Activated naive CD4-positive, alpha-beta T cell treated with anti-CD3 and anti-CD28 coated beads, Interleukin-2, amount 50 U/mL, for 16 hours (primary cell): ENCODE measurements at places on chromosomes 5 and 9.

- DNase-seq = no peak
These were observed 604.4 kb downstream of the CCDC171 start for GRCh38 chr9:16157216-16157615.

GRCh38 chr5:125891061-125891725 is 532.0 kb upstream of the GRAMD2B start:
- DNase-seq = no peak

GRCh38 chr5:138708791-138709190 is 44.4 kb upstream of the CTNNA1 start:
- DNase-seq = no peak

DNA sequence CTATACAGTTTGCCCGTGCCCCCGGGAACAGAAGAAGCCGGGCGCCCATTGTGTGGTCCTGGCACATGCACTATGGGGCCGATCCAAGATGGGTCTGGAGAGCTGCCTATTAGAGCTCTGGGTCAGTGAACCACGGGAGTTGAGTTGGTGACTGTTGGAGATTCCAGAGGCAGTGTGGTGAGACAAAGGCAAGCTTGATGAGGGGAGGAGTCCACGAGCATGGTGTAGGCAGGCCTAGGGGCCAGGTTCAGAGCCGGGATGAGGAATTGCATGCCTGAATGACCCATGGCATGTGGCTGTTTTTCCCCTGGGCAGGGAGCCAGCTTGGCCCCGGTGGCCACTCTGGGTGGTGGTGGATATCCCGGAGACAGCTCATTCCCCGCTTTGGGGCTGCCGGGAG is 84.4 kb upstream of the STC2 start:
- no peak for DNase-seq

DNA sequence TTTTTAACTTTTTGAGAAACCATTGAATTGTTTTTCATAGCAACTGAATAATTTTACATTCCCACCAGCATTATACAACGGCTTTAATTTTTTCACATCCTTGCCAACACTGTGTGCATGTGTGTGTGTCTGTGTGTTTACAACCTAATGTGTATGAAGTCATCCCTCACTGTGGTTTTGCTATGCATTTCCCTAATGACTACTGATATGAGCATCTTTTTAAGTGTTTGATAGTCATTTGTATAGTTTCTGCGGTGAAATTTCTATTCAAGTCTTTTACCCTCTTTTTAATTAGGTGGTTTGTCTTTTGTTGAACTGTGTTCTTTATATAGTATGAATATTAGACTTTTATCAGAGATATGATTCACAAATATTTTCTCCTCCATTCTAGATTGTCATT is 263.1 kb upstream of the COX7C start:
- DNase-seq = no peak

DNA sequence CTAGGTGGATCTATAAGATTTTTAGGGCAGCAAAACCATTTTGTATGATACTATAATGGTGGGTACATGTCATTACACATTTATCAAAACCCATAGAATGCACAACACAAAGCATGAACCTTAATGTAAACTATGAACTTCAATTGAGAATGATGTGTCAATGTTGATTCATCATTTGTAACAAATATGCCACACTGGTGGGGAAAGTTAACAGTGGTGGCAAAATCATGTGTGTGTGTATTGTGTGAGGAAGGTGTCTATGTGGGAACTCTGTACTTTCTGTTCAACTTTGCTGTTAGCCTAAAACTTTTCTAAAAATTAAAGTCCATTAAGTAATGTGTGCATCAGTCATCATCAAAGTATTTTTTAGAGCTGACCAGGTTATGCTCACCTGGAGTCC is 38.9 kb downstream of the HAVCR1 start:
- DNase-seq = no peak

GRCh38 chr9:131405428-131405827 is 11.5 kb downstream of the PRRC2B start:
- DNase-seq = no peak

- no peak for DNase-seq
These were observed 27.4 kb downstream of the BARHL1 start for GRCh38 chr9:132609829-132610228.

GRCh38 chr5:54556141-54556540 is 38.6 kb downstream of the SNX18 start:
- no peak for DNase-seq

- DNase-seq = no peak
These were observed 28.4 kb downstream of the MTX3 start for GRCh38 chr5:79962575-79963222.

- no peak for DNase-seq
These were observed 169.1 kb upstream of the MAST4 start for GRCh38 chr5:66427139-66427442.

DNA sequence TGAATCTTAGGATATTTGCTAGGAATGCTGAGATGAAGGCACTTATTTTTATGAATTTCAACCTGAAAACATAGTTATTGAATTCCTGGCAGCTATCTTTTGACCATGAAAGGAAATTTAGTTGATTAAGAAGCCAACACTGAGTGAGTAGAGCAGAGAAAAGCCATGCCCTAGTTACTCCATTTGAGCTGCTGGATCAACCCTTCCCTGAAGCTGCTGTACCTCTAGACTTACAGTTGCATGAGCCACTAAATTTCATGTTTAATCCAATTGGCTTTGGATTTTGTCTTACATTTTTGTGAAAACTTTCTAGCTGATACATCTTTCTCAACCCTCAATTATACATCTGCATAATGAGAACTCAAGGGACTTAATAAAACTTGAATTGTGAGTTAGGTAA is 54.6 kb downstream of the CDC42SE2 start:
- no peak for DNase-seq

GRCh38 chr9:69036799-69037198 is 1.2 kb downstream of the FXN start:
- no peak for DNase-seq

GRCh38 chr9:27165068-27165467 is 56.0 kb downstream of the TEK start:
- DNase-seq = no peak

- DNase-seq = no peak
These were observed 291.1 kb upstream of the TUT7 start for GRCh38 chr9:86645303-86645702.

DNA sequence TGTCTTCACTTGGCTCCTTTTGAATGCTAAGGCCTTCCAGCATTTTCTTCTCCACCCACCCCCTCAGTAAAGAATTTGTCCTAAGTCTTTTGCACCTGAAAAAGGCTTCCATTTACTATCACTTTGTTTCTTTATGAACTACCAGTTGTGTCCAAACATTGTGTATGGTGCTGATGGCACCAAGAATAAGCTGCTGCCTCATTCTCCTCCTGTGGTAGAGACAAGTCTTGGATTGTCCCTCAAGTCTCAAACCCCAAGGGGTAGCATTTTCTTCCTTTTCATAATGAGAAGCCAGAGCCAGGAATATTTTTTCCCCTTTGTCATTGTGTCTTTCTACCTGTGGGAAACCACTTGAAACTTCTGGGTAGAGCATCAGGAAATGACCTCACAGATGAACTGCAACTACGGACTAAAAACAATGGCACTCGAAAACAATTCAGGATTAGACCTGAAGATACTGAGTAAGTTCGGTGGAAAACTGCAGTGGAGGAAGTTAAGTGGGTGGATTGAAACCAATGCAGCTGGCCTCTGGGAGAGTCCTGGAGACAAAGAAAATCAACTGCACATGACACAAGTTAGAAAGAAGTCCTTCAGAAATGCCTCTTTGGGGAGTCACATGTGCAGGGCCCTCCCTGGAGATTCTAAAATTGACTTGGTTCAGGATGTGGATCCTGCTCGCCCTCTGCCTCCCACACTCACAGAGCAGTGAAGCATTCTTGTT is 80.5 kb downstream of the SH3RF2 start:
- no peak for DNase-seq

DNA sequence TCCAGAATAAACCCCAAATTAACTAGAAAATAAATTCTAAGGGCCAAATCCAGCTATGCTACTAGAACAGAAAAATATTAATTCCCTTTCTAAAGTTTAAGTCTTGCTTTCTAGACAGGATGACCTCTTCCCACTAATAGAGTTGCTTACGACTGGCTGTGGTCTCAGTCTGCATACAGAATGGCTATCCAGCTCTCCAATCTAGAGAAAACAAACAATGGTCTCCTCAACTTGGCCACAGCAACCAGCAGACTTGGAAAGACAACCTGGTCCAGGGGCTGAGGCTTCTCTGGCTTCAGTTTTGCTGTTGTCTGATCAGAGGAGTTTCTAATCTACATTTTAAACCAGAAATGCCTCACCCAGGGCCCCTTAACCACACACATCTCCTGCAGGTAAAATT is 28.9 kb downstream of the RASEF start:
- no peak for DNase-seq

DNA sequence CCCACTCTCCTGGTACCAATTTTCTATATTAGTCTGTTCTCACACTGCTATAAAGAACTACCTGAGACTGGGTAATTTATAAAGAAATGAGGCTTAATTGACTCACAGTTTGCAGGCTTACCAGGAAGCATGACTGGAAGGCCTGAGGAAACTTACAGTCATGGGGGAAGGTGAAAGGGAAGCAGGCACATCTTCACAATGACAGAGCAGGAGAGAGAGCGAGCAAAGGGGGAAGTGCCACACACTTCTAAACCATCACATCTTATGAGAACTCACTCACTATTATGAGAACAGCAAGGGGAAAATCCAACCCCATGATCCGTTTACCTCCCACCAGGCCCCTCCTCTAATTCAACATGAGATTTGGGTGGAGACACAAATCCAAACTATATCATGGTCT is 72.2 kb downstream of the ATG10 start:
- no peak for DNase-seq

GRCh38 chr5:96316017-96316416 is 117.0 kb downstream of the PCSK1 start:
- DNase-seq = no peak

DNA sequence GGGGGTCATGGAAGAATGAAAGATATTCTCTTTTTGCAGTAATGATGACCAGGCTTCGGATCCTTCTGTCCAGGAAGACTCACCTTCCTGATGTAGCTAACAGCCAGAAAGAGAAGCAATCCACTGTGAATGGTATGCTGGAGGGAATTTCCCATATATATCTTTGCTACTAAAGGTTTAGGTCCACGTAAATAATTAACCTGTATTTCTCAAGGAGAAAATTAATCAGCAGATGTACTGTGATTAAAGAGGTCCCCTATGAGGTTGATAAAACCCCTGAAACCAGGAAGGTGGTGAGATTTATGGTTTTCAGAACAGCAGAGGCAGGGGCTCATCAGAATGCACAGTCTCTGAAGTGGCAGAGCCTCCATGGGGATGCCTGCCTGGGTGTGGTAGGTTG is 11.4 kb upstream of the RAB3C start:
- no peak for DNase-seq

GRCh38 chr9:7762600-7762999 is 37.0 kb downstream of the DMAC1 start:
- no peak for DNase-seq

- no peak for DNase-seq
These were observed 250.5 kb downstream of the PIK3R1 start for GRCh38 chr5:68465934-68466551.

- no peak for DNase-seq
These were observed 4.8 kb downstream of the ADAMTSL1 start for GRCh38 chr9:18478501-18479361.

- no peak for DNase-seq
These were observed 22.1 kb upstream of the COL5A1 start for GRCh38 chr9:134619448-134619982.

DNA sequence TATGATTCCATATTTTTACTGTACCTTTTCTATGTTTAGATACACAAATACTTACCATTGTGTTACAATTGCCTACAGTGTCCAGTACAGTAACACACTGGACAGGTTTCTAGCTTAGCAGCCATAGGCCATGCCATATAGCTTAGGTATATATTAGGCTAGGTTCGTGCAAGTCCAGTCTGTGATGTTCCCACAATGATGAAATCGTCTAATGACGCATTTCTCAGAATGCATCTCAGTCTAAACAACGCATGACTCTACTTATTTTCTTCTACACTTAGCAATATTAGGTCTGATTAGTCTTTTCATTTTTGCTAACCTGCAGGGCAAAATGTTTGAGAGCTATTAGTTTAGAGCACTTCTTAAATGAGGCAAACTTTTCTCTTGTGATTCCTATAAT is 22.7 kb downstream of the OR2S2 start:
- DNase-seq = no peak

- DNase-seq = no peak
These were observed 20.7 kb upstream of the BASP1 start for GRCh38 chr5:17196697-17197096.

- no peak for DNase-seq
These were observed 14.4 kb downstream of the CKMT2 start for GRCh38 chr5:81247441-81247972.

DNA sequence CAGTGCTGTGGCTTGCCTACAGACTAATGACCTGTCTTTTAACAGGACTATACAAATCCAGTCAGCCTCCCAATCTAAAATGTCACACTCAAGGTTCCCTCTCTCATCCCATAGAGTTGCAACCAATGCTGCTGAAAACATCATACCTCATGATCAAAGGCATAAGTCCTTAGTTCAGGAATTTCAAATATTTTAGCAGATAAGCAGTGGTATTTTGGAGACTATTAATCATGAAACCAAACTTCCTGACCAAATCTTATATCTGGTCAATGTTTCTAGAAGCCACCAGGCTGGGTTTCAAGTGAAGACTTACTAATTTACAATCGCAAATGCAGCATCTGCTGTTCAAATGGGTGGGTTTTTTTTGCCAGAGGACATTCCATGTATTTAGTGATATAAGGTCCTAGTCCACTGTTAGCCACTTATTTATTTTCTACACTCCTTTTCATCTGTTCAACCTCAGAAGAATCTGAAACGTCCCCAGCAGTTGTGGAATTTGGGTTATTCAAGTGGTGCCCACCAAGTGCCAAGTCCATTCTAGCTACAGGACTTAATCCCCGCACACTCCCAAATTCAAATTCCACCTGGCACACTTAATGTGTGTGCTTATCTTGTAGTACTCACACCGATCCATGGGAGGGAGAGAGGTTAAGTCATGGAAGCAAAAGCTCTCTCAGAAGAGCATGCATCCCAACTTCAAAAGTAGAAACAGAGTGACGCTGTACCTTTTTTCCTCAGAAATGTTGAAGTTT is 5.8 kb downstream of the TAS2R1 start:
- no peak for DNase-seq

DNA sequence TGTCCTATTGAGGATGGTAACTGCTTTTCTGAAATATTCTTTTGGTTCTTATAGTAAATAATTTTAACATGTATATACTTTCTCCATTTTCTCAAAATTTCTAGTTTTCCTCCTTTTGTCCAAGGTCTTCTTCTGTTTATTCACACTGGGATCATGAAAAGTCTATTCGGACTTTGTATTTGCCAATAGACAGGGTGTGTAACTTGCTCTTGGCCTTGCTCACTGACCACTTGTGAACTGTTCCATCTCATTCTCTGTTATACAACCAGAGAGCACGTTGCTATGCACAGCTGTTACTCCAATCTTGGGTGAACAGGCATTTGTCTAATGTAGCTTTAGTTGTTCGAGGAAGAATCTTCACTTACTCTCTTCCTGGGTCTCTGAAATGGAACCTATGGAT is 388.9 kb downstream of the SH3GL2 start:
- no peak for DNase-seq
